ENCODE measurements at places on chromosomes 12 and 14.

DNA sequence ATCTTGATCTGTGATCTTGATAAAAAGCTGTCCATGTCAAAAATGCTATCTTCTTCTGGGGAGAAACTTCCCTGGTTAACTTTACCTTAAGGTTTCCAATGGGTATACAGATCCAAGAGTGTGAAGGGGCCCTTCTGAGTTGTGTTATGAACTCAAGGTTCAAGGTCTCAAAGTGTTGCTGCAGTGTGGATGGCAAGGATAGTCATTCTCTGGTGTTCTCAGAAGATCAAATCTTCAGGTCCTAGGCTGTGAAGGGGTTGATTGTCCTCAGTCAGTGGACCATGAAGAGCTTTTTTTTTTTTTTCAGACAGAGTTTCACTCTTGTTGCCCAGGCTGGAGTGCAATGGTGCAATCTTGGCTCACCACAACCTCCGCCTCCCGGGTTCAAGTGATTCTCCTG lies 114.4 kb downstream of the SPTSSA start:
- DNase-seq = no peak

- DNase-seq = no peak
These were observed 98.6 kb downstream of the MYF5 start for GRCh38 chr12:80815351-80815750.

GRCh38 chr12:110860833-110861296 lies 14.1 kb downstream of the CCDC63 start:
- no peak for DNase-seq

DNA sequence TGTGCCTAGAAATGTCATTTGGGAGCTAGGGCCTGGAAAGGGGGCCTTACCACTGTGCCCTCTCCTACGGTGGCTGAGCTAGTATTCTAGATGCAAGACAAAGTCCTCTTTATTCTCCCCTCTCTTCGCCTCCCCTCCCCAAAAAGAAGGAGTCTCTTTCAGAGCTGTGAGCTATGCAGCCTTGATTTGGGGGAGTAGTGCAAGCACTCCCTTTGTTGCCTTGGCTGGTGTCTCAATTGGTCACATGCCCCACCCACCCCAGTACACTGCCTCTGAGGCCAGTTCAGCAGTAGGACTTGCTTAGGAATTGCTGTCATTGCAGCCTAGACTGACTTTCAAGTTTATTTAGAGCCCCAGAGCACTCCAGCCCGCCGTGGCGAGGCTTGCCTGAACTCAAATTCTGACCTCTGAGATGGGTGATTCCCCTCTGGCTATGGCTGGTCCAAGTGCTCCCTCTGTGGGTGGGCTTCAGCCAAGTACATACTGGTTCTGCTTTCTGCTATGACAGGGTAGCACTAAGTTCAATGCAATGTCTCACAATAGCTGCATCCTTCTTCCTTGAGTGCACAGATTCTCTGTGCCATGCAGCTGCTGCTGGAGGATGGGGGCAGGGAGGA lies 37.0 kb upstream of the FBXO33 start:
- no peak for DNase-seq

- peak; percentile 21 for DNase-seq
These were observed at the start of gene DDN for GRCh38 chr12:48999371-49000131. DDN (minus strand) TSS chr12:48999375; CDS start chr12:48999287, 88 bp downstream.

GRCh38 chr12:97274386-97274785 lies 188.2 kb upstream of the RMST start:
- DNase-seq = no peak

GRCh38 chr12:3730111-3730510 lies 22.8 kb downstream of the CRACR2A start:
- DNase-seq = no peak

DNA sequence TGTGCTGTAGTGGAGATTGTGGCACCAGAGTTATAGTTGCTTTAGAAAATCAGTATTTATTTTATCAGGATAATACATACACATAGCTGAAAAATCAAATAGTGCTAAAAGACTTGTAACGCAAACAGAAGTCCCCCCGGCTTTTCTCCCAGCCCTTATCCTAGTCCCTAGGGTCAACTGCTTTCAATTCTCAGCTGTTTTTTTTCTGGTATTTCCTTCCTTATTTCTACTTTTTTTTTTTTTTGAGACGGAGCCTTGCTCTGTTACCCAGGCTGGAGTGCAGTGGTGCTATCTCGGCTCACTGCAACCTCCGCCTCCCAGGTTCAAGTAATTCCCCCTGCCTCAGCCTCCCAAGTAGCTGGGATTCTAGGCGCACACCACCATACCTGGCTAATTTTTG lies 8.4 kb upstream of the CTDSP2 start:
- no peak for DNase-seq

- DNase-seq = no peak
These were observed 53.9 kb upstream of the NCOR2 start for GRCh38 chr12:124621296-124621660.

- no peak for DNase-seq
These were observed 163.3 kb downstream of the DACT1 start for GRCh38 chr14:58801086-58801485.

GRCh38 chr12:104782296-104782695 lies 175.8 kb downstream of the SLC41A2 start:
- no peak for DNase-seq

- peak; percentile 83 for DNase-seq
These were observed 23.5 kb upstream of the ZFP36L1 start for GRCh38 chr14:68816183-68816942.

DNA sequence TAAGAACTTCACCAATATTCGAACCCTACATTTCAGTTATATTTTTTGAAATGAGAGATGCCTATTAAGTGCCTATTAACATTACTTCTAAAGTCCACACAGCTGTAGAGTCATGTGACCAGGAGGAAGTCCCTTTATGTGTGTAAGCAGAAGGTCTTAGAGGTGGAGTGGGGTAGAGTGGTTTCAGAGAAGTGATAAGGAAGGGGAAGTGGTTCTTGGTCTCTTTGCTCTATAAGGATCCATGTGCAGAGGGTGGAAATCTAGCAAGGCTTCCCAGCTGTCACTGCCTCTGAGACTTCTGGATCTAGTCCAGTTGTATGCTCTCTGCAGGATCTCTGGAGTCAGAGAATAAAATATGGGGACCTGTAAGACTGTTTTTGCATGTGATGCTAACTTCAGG lies 673.9 kb downstream of the FLRT2 start:
- DNase-seq = no peak

GRCh38 chr12:79595273-79595672 lies 95.5 kb downstream of the PAWR start:
- no peak for DNase-seq

- DNase-seq = no peak
These were observed 18.9 kb downstream of the CMAS start for GRCh38 chr12:22064968-22065367.

- no peak for DNase-seq
These were observed 30.3 kb upstream of the PELI2 start for GRCh38 chr14:56087671-56088471.

- DNase-seq = no peak
These were observed 444.1 kb downstream of the DIO2 start for GRCh38 chr14:79767251-79767650.

- no peak for DNase-seq
These were observed 260.2 kb downstream of the BMP4 start for GRCh38 chr14:53696217-53696965.

- DNase-seq = no peak
These were observed 28.3 kb upstream of the PPP2R5C start for GRCh38 chr14:101733211-101733610.

GRCh38 chr12:3432176-3432742 lies 58.7 kb upstream of the PRMT8 start:
- no peak for DNase-seq

DNA sequence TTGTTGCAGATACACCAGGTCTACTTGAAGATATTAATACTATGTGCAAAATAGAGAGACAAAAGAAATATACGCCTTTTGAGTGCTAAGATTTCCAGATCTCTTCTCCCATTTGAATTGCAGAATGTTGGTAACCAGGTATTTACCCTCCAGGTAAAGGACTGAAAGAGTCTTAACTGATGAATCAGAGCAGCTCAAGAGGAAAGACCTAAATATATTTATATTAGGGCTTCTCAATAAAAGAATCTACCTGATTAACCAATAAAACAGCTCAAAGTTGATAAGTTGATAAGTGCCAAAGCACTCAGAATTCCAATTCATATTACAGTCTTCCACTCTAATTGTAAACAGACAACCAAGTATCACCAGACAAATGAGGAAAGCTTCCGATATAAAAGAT lies 59.2 kb downstream of the ZNF641 start:
- DNase-seq = no peak

- DNase-seq = no peak
These were observed 2.0 kb upstream of the CACNB3 start for GRCh38 chr12:48816143-48816854.

DNA sequence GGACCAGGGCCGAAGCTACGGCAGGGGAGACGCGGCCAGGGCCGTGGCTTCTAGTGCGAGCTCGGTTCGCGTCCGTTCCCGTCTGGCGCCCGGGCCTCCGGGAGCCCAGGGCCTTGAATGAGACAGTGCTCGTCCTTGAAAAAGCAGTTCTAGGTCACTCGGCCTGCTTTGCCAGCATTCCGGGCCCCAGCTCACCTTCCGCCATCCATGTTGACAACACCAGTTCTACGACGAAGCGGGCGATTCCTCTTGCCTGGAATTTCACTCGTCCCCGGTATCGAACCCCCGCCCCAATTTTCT lies 4.5 kb downstream of the OR10AD1 start:
- peak; percentile 19 for DNase-seq

DNA sequence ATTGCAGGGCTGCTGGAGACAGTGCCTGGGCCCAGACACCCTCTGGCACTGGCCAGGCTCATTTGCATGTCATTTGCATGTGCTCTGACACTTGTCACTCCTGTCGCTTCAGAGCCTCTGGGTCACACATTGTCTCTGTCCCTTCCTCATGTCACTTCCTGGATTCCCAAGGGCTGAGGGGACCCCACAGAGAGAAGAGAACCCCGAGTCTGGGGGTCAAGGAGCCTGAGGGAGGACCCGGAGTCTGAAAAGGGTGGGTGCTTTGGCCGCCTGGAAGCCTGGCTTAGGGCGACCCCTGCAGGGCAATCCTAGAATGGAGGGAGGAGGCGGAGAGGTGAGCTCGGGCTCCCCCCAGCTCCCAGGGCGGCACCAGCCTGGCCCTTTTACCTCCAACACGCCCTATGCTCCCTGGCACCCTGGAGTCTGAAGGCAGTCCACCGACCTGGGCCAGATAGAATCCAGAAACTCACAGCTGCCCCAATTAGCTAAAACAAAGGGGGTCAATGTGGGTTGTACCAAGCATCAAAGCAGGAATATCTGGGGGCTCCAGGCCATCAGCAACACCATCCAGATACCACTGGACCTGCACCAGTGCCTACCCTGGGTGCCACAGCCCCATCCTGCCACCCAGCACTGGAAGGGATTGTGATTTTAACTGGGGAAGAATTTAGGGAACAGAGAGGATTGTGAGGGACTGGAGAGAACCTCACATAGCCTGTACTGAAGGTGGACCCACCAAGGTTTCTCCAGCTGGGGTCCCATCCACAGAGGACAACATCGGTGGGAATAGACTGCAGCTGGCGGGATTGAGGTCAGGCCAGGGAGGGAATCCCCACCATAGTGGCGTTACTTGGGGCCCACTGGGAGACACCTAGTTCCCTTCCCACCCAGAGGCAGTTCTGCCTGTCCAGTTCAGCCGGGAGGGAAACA lies 21.8 kb upstream of the KRT78 start:
- DNase-seq = peak; percentile 54

DNA sequence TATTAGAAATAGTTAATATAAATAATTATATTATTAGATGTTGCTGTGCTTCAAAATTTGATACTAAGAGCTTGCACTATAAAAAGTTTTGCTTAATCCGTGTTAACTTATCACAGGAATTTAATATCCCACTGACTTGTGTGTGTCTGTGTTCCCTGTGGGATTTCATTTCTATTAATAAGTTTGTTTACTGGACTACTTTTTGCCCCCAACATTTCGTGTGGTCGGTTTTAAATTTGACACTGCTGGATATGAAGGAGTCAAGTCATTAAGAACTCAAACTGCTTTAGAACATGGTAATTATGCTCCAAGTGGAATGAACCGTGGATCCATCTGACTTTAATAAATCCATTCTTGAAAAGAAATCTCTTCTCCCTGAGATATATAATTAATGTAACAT lies 182.2 kb upstream of the NUDT4 start:
- no peak for DNase-seq

- no peak for DNase-seq
These were observed 10.8 kb upstream of the CMA1 start for GRCh38 chr14:24518851-24519250.

- DNase-seq = no peak
These were observed 73.7 kb downstream of the TBK1 start for GRCh38 chr12:64525461-64526160.

GRCh38 chr14:105427936-105428485 lies 8.4 kb downstream of the MTA1 start:
- DNase-seq = no peak

GRCh38 chr12:92961949-92962348 lies 32.9 kb upstream of the EEA1 start:
- no peak for DNase-seq

DNA sequence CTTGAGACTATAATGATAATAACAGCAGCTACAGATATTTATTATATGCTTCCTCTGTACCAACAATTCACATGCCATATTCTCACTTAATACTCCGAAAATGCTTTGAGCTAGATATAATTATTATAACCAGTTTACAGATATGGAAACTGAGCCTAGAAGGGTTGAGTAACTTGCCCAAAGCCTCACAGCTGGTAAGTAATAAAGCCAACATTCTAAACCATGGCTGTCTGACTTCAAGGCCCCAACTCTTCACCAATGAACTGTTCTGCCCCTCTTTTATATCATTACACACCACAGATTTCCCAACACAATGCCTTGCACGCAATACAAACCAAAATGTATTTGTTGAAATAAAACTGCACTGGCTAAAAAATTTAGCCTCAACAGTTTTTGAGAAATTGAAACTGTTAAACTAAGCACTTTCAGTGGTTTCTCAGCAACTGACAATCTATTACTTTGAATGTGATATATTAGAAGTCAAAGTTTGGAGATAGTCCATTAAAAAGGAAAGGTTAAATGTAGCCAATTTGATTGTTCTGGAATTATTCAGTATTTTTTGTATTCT lies 222.5 kb upstream of the ARHGAP5 start:
- DNase-seq = no peak

DNA sequence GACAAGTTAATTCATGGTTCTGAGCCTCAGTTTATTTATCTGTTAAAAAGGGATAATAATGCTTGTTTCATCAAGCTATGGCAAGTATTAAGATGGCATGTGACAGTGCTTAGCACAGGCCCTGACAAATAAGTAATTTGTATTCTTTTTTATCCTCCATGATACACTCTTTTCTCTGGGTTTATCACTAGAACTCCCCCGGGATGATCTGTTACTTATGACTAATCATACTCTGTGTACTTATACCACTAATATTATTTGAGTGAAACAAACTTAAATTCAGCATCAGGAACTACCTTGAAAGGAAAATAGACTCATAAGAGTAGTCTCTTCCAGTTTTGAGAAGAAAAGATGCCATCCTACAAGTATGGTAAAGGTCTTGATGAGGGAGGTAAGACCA lies 283.8 kb downstream of the PAWR start:
- no peak for DNase-seq

GRCh38 chr14:55893705-55894104 lies 224.5 kb upstream of the PELI2 start:
- no peak for DNase-seq

GRCh38 chr12:38110026-38110699 lies 206.4 kb upstream of the ALG10B start:
- DNase-seq = no peak

All from stimulated activated naive CD4-positive, alpha-beta T cell treated with Interleukin-2 at 50 U/mL for 16 hours (primary cell).